ENCODE measurements at places on chromosomes 2 and 18.
A peak's percentile ranks its signal among the peaks of the same experiment; 100 is the strongest.

GRCh38 chr18:77733292-77733903 is 483.8 kb downstream of the GALR1 start:
- no peak for DNase-seq

DNA sequence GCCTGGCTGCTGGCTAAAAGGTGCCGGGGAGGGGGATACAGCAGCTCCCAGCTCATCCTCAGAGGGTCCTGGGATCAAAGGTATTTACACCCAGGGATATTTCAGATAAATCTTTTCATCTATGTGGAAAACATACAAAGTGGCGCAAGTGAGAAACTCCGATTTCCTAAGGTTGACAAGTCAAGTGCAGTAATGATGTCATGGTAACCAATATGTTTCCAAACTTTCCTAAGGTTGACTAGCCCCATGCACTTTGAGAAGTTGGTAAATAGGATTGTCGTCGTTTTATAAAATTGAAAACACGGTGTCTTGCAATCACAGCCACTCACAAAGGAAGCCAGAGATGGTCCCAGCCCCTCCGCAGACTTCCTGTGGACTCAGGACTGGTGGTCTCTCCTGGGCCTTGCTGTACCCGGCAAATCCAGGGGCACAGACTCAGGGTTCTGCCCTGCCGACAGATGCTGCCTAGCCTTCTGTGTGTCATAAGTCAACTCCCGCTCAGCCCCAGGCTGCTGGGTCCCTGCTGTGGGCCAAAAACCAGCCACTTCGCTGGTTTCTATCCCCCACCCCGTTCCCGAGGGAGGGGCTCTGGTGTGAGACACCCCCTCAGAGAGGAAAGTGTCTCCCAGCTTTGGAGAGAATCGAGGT is 111.2 kb upstream of the PPP1CB start:
- no peak for DNase-seq

DNA sequence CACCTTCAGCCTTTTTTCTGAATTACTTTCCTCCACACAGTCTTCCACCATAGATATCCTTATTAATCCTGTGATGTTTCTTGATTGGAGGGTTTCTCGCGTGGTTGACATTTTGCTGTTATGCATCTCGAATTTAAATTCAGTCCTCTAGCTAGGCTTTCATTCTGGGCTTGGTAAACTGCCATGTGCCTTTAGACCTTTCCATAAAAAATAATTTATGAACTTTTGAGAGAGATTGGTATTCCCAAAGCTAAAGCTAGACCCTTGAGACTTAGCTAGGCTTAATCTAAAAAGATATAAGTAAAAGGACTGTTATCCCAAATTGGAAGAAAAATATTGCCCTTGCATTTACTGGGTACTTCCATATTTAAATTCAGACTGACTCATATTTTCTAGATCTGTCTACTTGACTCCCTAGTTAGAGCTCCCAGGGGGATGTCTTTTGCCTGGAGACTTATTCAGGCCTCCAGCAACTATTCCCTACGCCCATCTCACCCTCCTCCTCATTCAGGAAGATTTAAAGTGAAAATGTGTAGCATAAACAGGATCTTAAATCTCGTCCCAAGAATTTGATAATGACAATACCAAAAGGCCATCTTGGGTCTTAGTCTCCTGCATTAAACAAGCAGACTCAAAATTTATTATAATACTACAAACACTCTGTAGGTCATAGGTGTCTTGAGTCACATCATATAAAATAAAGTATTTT is 60.3 kb downstream of the KIAA2012 start:
- DNase-seq: no peak

DNA sequence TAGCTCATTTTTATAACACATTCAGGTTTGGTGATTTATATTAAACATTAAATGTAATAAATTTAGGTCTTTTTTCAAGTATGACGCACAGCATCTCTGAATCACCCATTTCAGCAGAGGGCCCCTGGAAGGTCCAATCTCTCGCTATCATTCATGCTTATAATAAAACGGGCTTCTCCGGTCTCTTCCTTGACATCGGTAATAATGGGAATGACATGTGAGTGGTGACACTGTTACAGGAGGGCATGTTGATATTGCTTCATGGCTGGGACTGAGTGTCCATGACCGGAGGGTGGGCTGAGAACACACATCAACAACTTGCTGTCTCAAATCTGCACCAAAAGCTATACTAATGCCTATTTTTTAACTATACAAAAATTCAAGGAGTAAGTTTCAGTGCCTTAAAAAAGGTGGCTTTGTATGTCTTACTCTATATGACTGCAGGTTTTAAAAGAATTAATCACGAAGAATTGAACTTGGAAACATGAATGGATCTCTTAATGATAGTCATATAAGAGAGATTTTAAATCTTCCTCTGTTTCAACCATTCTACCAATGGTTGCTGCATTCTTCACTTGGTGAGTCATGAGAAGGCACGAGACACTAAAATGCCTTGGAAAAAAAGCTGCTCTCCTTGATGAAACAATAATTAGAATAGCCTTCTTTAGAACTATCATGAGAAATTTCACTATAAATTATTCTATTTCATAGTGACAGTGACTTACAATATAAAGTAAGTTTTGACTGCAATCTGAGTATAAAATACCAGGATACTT is 101.9 kb upstream of the NRP2 start:
- DNase-seq: no peak

DNA sequence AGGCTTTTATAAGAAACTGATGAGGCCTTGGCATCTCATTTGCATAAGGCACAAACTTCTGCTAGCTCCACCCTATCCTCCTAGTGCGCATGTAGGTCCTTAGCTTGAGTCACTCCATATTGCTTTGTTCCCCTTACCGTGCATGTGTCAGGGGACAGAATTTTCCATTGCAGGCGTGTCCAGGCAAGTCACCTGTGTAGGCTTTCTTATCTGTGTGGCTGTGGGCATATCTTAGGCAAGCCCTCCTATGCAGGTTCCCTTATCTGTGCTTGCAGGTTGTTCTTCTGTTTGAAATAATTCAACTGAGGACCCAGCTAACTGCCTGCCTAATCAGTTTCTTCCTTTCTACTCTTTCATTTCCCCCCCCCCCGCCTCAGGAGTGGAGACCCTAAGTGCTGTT is 63.3 kb upstream of the CDCA7 start:
- no peak for DNase-seq

DNA sequence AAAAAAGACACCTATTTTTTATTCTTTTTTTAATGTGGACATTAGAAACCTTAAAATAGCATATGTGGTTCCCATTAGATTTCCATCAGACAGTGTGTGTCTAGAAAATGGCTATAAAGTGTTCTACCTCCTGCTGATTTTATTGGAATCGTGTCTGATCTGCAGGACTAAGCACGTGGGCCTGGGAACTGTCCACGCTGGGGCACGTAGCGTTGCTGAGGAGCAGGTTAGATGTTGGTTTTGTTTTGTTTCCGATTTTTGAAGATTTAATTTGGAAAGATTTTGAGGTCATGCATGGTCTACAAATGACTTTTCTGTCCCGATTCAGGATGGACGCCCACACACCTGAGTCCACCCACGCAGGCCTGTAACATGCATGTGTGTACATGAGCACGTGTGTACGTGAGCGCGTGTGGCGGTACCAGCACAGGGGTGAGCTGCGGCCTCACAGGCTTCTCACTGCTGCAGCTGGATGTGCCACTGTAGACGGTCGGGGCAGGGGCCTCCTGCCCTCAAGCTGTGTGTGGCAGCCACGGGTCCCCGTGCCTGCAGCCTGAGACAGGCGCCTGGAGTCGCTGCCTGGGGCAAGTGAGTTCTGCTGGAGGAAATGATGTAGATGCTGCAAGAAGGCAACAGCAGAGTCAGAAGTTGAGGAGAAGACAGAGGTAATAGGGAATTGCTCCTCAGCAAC is 99.7 kb upstream of the CTDP1 start:
- DNase-seq: peak; percentile 15

- no peak for DNase-seq
Observed at GRCh38 chr2:84939426-84940087, 31.4 kb upstream of the KCMF1 start.

- no peak for DNase-seq
Observed at GRCh38 chr2:223541546-223541945, 60.6 kb downstream of the SCG2 start.

DNA sequence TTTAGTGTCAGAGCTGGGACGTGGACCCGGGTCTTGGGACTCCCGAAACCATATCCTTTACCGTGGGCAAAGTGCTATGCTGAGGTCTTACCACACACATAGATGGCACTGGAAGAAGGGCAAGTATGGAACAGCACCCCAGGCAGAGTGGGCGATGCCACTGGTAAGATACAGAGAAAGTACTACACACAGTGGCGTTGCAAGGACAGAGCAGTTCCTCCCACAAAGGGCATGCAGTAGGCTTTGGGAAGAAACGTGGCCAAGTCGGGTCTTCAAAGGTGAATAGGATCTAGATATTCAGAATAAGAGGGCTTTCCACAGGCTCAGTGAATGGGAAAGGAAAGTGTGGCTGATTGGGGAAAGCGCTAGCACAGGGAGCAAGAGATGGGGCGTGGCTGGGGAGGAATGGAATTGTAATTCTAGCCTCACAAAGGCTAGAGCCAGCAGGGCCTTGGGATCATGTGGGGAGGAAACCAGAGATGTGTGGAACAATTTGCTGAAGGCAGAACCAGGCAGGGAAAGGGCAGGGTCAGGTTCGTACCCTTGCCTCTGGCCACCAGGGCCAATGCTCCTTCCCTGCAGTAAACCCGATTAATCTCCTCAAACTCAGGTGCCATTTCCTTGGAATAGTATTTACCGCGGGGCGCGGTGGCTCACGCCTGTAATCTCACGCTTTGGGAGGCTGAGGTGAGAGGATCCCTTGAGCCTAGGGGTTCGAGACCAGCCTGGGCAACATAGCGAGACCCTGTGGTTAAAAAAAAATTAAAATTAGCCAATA is 36.0 kb downstream of the PCBP1 start:
- peak; percentile 23 for DNase-seq

DNA sequence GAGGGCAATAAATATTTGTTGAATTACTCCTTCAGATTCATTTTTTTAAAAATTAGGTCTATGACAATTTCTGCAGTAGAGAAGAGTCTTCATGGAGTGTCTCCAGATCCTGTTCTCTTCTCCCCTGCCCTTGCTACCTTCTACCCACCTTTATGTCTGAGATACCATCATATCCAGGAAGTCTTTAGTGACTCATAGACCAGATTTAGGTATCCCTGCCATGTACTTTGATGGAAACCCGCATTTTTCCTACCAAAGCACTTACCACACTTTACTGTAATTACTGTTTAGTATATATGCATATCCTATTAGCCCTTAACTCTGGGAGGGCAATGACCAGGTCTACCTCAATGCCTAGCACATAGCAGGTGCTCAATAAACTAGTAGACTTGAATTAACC is 11.6 kb downstream of the ZNF397 start:
- DNase-seq: no peak

- no peak for DNase-seq
Observed at GRCh38 chr2:40440835-40441234, 11.1 kb downstream of the SLC8A1 start.

- no peak for DNase-seq
Observed at GRCh38 chr2:79437433-79438267, 75.2 kb upstream of the CTNNA2 start.

- no peak for DNase-seq
Observed at GRCh38 chr2:136381722-136382633, 264.0 kb upstream of the CXCR4 start.

DNA sequence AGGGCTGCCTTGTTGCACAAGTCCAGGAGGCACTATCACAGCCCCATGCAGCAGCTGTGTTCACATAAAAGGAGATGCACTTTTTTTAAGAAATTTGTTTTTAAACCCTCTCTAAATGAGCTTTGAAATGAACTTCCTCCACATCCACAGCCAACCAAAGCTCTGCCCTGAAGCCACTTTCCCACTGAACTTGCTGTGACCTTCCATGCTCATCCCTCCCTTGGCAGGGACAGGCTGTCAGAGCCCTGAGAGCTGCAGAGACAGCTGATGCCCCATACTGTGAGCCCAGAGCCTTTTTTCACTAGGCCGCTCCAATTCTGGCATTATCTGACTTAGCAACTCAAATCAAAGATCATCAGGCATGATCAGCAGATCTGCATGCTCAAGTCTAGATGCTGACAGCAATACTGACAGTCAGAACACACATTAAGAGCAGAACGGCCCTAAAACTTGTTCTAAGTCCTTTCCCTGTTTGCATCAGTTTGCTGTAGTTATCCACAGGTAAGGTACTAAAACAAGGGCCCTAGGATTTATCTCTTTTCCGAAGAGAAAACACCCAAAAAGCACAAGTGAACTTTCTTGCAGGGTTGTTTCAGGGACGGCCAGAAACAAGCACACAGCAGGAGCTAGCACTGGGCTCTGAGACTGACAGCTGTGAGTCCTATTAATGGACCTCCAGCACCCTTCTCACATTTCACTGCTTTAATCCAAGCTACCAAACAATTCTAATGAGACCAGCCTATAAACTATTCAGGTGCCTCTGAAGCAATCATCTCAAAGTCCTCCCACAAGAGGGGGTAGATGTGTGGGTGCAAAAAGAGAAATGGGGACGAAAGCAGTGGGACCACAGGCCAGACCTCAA is 34.9 kb downstream of the RNU4ATAC start:
- DNase-seq: no peak

DNA sequence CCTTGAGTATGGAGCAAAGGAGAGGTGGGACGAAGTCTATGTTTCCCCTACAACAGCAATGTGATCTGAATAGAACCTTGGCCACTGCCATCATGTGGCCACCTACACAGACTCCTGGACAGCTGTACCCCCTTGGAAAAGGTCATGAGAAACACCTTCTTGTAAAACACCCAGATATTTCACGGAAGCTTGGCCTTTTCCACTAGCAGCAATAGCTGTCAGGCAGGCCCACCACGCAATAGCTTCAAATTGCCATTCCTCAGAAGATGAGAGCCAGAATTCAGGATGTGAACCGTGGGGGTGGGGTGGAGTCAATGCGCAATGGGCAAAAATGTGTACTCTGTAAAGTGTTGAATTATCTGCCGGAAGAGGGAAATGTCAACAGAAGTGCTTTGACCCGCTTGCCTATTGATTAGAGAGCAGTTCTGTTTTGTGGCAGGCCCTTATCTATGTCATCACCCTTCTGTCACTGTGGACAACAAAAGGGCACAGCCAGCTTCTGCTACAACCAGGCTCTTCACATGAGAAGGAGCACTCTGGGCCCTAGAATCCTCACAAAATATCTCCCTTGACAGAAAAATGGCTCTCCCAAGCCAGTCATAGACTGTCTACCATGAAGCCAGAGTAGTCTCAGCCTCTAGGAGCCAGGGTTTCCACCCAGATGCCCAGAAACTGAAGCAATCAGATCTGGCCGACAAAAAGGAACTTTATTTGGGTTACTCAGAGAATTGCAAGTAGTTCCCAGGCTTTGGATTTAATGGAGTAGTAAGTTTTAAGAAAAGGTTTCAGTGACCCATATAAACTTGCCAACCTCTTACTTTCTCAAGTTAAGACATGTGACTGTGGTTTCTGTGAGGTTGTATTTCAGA is 9.5 kb downstream of the INPP1 start:
- DNase-seq: no peak

- DNase-seq: no peak
Observed at GRCh38 chr2:236705295-236706105, 135.9 kb downstream of the ACKR3 start.

- DNase-seq: no peak
Observed at GRCh38 chr18:58150772-58151171, 106.7 kb downstream of the NEDD4L start.

GRCh38 chr2:183812091-183812490 is 687.8 kb downstream of the NUP35 start:
- no peak for DNase-seq

All from omental fat pad (tissue), 4 donors.